CD8-positive, alpha-beta memory T cell (primary cell): ENCODE measurements at places on chromosomes 5 and 9. TPM values are rescaled to one million over a fixed set of nuclear protein-coding genes. Genes with fewer than 3 reads are reported as not detected.

- H3K27ac ChIP-seq: no peak overlapping the region
- no peak for DNase-seq
- no peaks in the 10 kb centered on the region for H3K36me3 ChIP-seq
- no peaks in the 10 kb centered on the region for H3K27me3 ChIP-seq
Observed at GRCh38 chr5:60586307-60586901, 113.6 kb downstream of the DEPDC1B start.

GRCh38 chr5:6634306-6634705 lies 1.1 kb downstream of the SRD5A1 start:
- no peak overlapping the region for H3K27ac ChIP-seq
- no peak overlapping the region for H3K4me3 ChIP-seq
- peaks cover 15% of the 10 kb centered on the region for H3K4me1 ChIP-seq
- H3K36me3 ChIP-seq: no peaks in the 10 kb centered on the region

- H3K4me3 ChIP-seq: no peak overlapping the region
Observed at GRCh38 chr5:17190242-17190778, 27.1 kb upstream of the BASP1 start.

The TMEM171 gene
- total RNA-seq: not detected

The CATSPER3 gene
- total RNA-seq: 0.18 TPM

DNA sequence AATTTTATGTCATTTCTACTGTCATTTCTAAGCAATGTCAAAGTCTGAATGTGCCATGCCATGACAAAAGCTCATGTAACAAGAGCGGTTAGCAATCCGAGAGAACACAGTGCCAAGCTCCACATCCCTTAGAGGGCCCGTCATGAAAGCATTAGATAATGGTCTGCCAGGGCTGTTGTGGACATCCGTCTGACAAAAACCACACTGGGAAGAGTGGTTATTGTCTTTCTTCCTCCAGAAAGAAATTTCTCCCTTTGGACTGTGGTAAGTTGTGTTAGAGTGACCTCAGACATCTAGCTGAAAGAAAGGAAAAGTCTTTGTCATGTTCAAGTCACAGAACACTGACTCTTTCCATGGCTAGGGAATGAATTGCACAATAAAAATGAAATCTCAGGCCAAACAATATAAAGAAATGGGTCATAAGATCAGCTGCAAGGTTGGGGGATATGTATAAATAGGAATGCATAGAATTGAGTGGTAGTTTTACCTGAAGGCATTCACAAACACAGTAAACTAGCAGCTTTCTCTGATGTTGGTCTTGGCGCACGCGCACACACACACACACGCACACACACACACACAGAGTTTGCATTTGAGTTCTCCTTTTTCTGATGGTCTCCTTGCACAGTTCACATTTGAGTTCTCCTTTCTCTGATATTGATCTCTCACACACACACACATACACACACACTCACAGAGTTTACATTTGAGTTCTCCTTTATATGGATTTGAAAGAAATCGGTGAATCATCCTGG lies 5.3 kb downstream of the SLC1A3 start:
- H3K36me3 ChIP-seq: no peaks in the 10 kb centered on the region
- DNase-seq: no peak
- H3K27ac ChIP-seq: no peak overlapping the region
- no peak overlapping the region for H3K4me3 ChIP-seq
- peaks cover 3% of the 10 kb centered on the region for H3K4me1 ChIP-seq
- no peaks in the 10 kb centered on the region for H3K27me3 ChIP-seq

DNA sequence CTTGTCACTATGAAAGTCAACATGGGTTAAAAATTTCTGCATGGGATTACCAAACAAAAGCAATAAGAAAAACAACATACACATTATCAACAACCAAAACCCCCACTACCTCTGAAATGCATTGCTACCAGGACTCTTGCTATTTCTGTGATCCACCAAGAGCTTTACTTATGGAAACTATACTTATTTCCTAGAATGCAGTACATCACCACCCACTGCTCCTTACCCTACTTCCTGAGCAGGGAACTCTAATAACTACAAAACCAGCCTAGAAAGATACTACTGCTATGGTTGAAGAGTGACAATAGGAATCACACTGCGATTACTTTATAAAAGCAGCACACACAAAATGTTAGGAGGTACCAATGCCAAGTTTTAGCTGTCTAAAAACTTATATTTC lies 22.2 kb downstream of the LURAP1L start:
- no peaks in the 10 kb centered on the region for H3K36me3 ChIP-seq
- no peak overlapping the region for H3K4me3 ChIP-seq
- H3K4me1 ChIP-seq: no peaks in the 10 kb centered on the region
- DNase-seq: no peak
- H3K27ac ChIP-seq: no peak overlapping the region
- no peaks in the 10 kb centered on the region for H3K27me3 ChIP-seq

The WNT8A gene
- total RNA-seq: not detected

DNA sequence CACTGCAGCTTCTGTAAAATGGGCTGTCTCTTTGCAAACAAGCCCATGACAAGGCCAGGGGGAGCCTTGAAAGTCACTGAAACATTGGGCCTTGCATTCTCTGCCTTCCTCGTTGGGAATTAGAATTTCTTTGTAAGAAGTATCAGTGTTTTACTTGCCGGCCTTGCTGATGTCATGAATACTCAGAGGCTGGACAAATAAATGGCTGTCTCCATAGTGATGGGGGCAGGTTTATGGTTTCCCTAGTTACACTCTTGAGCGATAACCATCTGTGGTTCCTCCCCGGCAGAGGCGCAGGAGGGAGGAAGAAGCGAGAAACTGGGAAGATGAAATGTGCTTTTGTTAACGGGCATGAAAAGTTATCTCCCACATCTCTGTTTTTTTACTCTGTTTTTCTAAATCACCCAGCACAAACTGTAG lies 272.7 kb upstream of the PANK3 start:
- H3K36me3 ChIP-seq: no peaks in the 10 kb centered on the region
- no peaks in the 10 kb centered on the region for H3K4me1 ChIP-seq
- no peak overlapping the region for H3K4me3 ChIP-seq
- H3K27ac ChIP-seq: no peak overlapping the region

DNA sequence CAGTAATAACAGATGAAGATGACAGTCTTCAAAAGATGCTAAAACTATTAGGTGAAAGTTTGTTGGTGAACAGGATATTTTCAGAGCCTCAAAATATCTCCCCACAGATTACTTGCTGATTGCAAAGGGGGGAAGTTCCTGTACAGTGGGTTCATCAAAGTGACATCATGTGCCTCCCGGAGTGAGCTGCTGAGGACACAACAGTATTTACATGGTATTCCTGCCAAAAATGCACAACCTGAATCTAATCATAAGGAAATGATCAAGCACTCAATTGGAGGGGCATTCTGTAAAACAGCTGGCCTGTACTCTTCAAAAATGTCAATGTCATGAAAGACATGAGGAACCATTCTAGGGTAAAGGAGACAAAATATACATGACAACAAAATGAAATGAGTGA lies 18.9 kb upstream of the GLIS3 start:
- no peaks in the 10 kb centered on the region for H3K27me3 ChIP-seq
- DNase-seq: no peak
- no peak overlapping the region for H3K4me3 ChIP-seq
- no peaks in the 10 kb centered on the region for H3K36me3 ChIP-seq

DNA sequence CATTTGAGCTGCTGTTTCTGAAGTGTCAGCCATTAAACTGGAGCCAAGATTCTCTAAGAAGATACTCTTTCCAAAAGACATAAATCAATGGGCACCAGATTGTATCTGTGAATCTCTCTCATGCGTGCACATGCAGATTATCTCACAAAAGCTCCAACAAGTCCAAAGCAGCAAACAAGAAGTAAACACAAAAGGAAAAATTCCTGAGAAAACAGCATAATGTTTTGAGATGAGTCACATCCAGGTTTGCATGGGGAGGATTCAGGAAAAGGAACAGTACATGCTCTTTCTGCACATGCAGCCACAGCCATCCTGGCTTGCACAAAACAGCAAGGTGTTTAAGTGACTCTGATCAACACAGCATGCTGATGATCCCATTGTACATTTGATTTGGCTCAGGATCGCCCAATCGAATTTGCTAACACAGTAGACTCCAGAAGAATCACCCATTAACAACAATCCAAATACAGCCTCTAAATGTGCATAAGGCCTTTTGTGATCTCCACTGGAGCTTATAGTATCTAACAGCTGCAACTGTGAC lies 143.1 kb downstream of the ELAVL2 start:
- H3K27me3 ChIP-seq: no peaks in the 10 kb centered on the region
- H3K27ac ChIP-seq: no peak overlapping the region
- no peaks in the 10 kb centered on the region for H3K36me3 ChIP-seq
- H3K4me3 ChIP-seq: no peak overlapping the region
- DNase-seq: no peak

DNA sequence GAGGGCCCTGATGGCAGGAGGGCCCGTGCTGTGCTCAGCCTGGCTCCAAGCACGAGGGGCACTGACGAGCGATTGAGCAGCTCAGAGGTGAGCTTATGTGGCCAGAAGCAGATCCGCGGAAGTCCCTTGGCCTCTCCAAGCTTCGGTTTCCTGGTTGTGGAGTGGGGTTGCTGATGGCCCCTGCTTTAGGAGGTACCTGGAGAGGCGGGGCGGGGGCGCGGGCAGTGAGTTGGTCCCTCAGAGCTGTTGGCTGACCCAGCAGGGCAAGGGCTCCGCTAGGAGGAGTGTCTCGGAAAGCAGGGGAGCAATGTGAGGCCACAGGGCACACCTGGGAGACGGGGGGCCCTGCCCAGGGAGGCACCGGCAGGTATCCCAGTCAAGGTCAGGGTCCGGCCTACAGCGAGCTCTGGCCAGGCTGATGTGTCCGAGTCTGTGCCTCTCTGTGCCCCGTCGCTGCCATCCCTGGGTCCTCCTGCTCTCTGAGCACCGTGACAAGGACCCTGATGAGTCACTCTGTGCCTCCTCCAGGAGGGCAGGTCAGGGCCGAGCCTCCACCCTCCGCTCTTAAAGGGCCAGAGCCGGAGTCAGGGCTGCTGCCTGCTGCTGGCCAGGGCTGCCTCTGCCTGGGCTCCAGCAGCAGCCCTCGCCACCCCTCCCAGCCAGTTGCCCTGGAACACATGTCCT lies 14.8 kb downstream of the NCS1 start:
- no peak overlapping the region for H3K27ac ChIP-seq
- no peak for DNase-seq
- H3K4me1 ChIP-seq: no peaks in the 10 kb centered on the region

GRCh38 chr5:176827736-176828414 lies 17.5 kb downstream of the UNC5A start:
- H3K4me3 ChIP-seq: no peak overlapping the region
- no peaks in the 10 kb centered on the region for H3K4me1 ChIP-seq
- no peak overlapping the region for H3K27ac ChIP-seq
- no peaks in the 10 kb centered on the region for H3K27me3 ChIP-seq
- H3K36me3 ChIP-seq: no peaks in the 10 kb centered on the region

DNA sequence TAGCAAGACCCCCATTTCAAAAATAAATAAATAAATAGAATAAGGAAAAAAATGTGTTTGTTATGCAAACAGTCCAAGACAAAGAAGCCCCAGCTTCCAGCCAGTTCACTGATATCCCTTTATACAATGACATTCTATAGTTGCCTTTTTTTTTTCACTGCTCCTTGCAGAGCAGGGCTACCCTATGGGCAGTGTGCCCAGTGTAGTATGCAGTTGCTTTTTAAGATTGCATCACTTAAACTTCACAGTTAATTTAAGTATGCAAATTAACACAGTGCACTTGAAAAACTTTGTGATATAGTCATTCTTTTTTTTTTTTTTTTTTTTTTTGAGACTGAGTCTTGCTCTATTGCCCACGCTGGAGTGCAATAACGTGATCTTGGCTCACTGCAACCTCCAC lies 40.8 kb upstream of the ARRDC3 start:
- no peak for DNase-seq
- no peaks in the 10 kb centered on the region for H3K27me3 ChIP-seq
- H3K36me3 ChIP-seq: no peaks in the 10 kb centered on the region
- no peaks in the 10 kb centered on the region for H3K4me1 ChIP-seq

The PRELID1 gene
- 342 TPM for total RNA-seq

- no peak overlapping the region for H3K4me3 ChIP-seq
- DNase-seq: no peak
- no peaks in the 10 kb centered on the region for H3K27me3 ChIP-seq
- no peaks in the 10 kb centered on the region for H3K4me1 ChIP-seq
- H3K27ac ChIP-seq: no peak overlapping the region
Observed at GRCh38 chr9:79801459-79801858, 229.7 kb downstream of the TLE4 start.

DNA sequence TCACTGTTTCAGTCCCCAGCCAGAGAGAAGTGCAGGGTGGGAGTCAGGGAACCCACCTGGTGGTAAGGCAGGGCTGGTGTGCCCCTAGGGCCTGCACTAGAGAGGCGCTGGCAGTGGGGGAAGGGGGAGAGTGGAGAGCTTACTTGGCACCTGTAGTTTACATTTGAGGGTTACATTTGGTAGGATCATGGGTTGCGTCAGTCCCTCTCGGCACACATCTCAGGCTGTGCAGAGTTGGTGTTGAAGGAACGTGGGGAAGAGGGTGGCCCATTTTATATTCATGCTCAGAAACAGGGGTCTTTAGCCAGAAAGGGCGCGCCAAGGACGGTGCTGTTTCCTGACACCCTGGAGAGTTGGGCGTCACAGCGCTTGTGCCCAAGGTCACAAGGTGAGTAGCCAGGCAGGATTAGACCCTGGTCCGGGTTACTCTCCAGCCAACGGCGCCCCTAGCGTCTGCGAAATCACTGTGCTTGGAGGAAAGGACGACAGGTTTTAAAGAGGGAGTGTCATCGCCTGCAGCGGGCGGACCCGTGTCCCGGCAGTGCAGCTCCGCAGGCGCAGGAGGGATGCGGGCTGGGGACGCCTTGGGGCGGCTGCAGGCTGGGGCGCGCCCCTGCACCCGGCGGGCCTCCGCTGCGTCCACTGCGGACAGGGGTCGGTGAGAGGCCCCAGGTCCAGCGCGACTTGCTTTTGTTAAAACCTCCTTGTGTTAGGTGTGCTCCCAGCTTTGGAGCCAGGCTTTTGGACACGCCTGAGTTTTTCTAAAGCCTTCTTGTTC lies 272.6 kb downstream of the FANCC start:
- no peak overlapping the region for H3K4me3 ChIP-seq
- no peak overlapping the region for H3K27ac ChIP-seq
- no peak for DNase-seq
- H3K36me3 ChIP-seq: no peaks in the 10 kb centered on the region

- H3K27ac ChIP-seq: no peak overlapping the region
- no peak for DNase-seq
- peaks cover 12% of the 10 kb centered on the region for H3K36me3 ChIP-seq
- H3K27me3 ChIP-seq: no peaks in the 10 kb centered on the region
Observed at GRCh38 chr5:159184236-159184635, 25.1 kb downstream of the RNF145 start.

The F2RL2 gene
- 0.15 TPM for total RNA-seq

DNA sequence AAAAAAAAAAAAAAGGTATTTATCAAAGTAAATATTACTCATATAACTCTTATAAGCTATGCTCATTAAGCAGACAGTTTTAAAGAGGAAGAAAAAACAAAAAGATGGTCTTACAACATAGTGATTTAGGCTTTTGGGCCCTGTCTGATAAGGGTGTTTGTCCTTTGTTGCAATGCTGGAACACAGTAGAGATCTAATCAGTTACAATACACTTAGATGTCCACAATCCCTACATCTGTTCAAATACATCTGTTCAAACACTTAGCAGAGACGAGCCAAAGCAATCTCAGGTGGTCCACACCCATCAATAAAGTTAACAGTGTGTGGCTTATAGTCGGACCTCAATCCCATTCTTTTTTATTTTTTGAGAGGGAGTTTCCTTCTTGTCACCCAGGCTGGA lies 11.0 kb downstream of the PRXL2C start:
- no peaks in the 10 kb centered on the region for H3K4me1 ChIP-seq
- H3K36me3 ChIP-seq: peaks cover 3% of the 10 kb centered on the region
- H3K27ac ChIP-seq: no peak overlapping the region
